ENCODE measurements at places on chromosomes 2 and 18.

GRCh38 chr2:204365811-204366210, 179.5 kb upstream of the PARD3B start:
- DNase-seq, result no peak

GRCh38 chr18:8301427-8302172, 307.6 kb upstream of the RAB12 start:
- DNase-seq, result no peak

DNA sequence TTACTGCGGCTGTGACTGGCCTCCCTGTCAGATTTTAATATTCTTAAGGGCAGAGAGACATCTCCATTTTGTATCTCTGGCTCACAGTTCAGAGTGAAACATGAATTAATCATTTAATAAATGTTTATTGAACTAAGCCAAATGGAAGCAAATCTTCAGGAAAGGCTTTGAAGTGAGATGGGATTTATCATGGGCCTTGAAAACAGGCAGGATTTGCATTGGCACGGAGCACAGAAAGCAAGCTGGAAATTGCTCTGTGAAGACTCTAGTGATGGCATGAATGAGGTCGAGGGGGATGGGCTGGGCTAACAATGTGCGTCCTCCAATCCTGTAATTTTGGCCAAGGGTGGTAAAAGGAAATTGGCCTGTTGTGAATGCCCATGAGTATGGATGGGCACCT, 369.8 kb upstream of the SOX11 start:
- no peak for DNase-seq

DNA sequence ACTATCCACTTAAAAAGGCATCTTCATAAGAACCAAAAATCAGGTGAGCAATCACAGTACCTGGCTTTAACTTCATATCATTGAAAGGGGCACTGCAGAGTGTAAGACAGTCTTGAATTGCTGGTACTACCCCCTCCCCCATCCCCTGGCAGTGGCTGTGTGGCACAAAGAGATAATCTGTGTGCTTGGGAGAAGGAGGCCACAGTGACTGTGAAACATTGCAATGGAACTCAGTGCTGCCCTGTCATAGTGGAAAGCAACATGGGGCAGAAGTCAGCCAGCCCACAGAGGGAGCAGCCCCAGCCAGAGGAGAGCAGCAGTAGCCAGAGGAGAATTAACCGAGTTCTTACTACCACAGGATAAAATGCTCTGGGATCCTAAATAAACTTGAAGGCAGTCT, 45.3 kb upstream of the UGP2 start:
- DNase-seq, result no peak

All from RWPE1 (cell line).